AG08396 (cell line): ENCODE measurements at places on chromosomes 5 and 9.

DNA sequence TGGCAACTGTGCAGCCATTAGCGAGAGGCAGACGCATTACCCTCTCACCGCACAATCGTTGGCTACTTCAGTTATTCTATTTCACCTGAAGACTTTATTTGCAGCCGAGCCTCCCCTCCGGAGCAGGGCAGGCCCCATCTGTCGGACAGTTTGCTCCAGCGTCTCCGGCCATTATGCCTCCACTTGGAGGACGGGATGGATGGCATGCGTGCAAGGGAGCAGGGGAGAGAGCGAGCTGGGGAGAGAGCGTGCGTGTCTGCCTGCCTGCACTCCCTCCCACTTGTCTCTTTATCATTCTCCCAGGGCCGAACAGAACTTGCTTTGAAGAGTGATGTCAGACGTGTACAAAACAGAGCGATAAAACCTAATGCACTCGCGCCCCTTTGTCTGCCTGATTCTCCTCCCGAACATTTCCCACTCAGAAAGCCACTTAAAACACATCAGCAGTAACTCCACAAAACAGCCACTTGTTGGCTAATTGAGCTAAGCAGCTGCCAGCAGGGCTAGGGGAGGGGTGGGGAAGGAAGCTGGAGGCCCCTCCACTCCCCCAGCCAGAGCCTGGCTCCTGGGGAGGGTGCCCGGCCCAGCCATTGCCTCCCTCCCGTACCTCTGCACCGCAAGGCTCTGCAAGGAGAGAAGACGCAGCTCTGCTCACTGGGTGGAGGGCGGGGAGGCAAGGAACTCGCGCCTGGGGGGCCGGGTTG, 43.4 kb upstream of the FUBP3 start:
- DNase-seq: peak; percentile 69

- DNase-seq: no peak
These were observed 96.4 kb downstream of the HOMER1 start for GRCh38 chr5:79417495-79417894.

DNA sequence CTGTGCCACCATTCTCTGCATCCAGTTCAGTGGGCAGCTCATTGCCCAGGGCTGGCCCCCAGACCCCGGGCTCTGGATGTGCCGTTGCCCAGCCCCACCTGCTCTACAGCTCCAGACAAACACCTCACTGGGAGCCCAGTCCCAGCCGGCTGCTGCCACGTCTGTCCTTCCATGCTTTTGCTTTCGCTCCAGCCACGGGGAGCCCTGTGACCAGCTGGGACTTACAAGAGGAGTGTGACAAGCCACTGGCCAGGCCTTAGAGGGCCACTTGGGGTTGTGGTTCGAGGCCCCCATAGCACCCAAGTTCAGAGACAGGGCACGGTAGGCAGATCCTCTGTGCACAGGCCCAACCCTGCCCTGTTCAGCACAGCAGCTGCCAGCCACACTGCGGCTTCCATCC, 142.0 kb downstream of the ADAMTS2 start:
- DNase-seq: no peak

DNA sequence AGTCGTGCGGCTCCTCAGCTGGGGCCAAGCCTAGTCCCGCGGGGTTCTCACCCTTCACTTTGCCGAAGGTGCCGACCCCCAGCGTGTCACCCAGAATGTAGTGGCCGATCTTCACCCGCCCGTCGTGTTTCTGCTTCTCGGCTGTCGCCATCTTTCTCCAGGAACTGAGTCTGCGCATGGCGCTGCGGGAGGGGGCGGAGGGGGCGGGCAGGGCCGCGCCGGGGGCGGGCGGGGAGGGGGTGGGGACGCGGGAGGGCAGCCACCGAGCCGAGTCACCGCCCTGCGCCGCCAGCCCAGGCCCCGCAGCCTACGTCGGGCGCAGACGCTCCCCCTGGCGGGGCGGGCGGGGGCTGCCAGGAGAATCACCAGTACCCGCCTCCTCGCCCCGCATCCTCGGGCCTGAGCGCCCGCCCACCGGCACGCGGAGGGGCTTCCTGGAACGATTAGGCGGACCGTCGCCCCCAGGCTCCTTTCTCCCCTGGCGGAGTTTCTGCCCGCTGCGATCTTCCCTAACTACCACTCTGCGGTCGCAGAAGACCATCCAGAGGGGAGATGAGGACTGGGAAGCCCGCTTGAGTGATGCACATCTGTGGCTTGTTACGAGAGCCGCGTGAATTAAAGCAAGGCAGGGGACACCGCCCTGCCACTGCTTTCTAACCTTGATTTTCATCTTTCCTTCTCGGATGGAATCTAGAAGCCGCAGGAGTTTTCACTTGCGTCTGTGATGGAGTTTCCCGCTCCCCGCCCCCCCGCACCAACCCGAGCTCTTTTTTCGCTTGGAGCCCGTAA, at the start of gene PRKAA1:
PRKAA1 (minus strand) TSS at position 363 of the 789 bp plus-strand sequence; CDS start at position 178, 185 bp downstream.
- peak; percentile 97 for DNase-seq

DNA sequence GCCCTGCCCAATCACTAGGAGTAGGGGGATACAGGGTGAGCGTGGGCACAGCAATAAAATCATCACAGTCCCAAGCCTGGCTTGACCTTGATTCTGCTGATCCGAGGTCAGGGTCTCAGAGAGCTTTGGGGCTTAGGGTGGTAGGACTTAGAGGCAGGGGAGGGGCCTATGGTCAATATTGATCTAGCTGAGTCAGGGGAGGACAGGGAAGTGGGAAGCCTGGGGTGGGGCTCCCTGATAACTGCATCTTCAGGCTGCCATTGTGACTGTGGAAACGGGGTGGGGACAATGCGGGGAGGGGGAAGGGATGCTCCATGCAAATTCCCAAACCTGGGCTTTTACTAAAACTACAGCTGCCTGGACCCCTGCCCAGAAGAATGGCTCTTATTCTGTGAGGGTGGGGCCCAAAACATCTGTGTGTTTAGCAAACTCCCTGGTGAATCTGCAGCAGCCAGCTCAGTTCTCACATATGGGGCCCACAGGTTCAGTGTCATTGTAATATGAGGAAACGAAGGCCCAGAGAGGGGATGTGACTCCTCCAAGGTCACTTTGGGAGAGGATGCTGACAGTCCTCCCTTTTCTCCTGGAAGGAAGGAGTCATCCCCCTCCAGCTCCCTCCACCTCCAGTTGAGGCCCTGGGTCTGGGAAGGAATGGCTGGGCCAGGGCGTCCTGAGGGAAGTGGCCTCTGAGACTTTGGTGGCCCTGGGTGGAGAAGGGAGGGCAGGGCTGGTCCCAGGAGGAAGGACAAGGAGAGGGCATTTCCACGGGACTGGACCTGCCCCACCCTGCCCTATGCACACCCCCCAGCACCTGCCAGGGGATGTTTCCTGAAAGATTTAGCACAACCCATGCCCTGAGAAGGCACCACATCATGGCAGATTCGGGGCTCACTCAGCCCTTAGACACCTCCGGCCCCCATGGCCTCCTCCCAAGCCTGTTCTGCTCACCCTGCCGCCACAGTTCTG, 26.4 kb downstream of the SLC6A7 start:
- no peak for DNase-seq

DNA sequence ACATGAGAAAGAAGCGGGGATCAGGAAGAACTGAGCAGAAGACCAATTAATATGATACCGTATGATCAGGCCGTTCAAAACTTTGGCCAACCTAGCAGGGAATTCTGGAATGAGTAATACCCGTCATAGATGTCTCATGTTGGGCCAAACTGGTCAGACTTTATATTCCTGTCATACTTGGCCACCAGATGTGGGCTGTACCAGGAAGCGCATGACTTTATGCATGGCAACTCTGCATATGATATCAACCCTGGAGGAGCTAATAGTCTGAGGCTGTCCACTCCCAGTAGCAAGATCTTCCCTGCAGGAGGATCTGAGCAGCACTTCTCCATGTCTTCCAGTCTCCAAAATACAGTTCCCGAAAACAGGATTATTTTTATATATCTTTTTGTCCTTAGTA, 68.5 kb upstream of the NAA35 start:
- no peak for DNase-seq

DNA sequence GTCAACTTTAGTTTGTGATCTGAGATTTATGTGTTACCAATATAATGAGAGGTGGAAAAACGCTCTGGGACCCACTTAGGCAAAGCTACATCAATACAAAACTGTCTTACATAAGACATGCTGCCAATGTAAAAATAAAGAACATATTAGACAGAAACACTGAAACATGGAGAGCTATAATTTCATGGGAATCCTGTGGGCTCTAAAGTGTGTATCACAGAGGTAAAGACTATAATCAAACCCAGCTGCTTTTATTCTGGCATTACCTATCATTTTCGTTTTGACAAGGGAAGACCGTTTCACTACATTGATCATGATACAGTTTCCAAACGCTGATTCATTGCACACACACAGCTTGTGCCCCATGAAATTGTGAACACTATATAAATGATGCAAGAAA, 400.5 kb upstream of the TUSC1 start:
- DNase-seq: no peak

DNA sequence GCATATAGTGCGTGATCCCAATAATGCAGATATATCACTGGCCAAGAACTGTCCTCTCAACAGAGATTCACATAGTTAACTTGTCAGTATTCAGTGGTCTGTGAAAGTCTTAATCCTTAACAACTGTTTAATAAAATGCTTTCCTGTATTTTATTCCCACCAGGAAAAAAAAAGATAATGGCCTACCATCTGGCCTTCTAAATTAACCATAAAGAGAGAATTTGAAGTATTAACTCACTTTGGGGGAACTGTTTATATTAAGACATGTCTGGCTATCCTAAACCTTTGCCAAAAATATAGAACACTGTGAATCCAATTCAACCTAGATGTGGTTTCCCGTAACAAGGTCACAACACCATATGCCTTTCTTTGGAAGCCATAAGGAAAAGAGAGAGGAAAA, 818 bp upstream of the FREM1 start:
- no peak for DNase-seq

- DNase-seq: no peak
These were observed 2.8 kb downstream of the SLC27A4 start for GRCh38 chr9:128342971-128343680.

DNA sequence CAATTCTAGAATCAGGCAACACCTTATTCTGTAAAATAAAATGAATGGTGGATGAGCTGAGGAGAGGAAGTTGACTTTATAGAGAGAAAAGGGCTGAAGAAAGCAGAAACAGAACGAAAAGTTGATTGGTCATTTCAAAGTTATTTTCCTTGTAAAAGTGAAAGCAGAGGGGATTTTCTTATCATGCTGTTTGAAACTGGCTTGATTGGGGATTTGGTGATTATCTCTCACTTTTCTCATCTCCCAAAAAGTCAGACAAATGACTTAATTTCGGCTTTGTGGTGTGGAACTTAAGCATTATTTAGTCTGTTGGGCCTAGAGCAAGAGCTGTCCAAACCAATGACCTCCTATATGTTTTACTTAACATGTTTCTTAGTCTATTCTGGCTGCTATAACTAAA, 60.5 kb upstream of the ITGA2 start:
- no peak for DNase-seq

DNA sequence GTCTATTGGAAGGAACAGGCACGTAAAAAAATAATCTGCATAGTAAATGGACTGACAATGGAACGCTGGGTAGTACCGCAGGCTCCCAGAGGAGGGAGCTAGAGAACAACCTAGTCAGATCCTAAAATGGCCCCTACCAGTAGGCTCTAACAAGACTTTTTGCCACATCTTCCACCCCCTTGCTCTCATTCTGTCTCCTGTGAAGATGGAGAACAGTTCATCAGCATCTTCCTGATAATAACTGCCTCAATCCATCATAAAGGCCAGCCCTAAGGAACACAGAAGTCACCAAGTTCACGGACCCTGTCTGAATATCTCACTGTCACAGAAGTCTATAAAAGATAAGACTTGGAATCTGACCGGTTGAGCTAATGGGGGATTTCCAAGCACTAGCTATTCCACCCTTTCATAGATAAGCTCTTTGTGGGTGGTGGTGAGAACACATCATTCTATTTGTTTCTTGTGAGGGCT, 133.4 kb downstream of the SLC1A3 start:
- DNase-seq: peak; percentile 53

- DNase-seq: no peak
These were observed 1021.2 kb downstream of the NR2F1-AS1 start for GRCh38 chr5:92559781-92560180.

DNA sequence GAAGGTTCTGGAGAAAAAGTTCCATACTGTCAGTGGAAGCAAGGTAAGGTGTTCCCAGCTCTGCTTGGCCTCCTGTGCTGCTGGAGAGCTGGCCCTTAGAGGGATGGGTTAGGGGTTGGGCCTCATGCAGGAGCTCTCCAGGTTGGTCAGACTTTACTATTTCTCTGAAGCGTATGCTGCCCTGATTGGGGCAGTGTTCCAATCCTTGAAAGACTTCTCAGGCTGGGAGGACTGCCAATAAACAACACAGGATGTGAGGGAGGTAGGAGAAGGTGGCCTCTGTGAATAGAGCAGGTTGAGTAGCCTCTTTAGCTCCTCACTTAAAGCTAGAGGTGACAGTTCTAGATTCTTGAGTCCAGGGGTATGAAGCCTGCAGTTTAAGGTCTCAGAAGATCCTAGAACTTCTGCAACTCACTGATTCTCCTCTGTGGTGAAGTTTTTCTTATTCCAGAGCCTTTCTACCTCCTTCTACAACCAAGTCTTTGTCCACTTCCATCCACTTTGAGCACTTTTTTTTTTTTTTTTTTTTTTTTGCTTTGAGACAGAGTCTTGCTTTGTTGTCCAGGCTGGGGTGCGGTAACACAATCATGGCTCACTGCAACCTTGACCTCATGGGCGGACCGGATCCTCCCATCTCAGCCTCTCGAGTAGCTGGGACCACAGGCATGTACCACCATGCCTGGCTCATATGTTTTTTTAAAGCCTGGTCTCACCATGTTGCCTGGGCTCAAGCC, 3.0 kb downstream of the HNRNPAB start:
- no peak for DNase-seq

GRCh38 chr5:54521856-54522479, 4.4 kb downstream of the SNX18 start:
- DNase-seq: no peak

DNA sequence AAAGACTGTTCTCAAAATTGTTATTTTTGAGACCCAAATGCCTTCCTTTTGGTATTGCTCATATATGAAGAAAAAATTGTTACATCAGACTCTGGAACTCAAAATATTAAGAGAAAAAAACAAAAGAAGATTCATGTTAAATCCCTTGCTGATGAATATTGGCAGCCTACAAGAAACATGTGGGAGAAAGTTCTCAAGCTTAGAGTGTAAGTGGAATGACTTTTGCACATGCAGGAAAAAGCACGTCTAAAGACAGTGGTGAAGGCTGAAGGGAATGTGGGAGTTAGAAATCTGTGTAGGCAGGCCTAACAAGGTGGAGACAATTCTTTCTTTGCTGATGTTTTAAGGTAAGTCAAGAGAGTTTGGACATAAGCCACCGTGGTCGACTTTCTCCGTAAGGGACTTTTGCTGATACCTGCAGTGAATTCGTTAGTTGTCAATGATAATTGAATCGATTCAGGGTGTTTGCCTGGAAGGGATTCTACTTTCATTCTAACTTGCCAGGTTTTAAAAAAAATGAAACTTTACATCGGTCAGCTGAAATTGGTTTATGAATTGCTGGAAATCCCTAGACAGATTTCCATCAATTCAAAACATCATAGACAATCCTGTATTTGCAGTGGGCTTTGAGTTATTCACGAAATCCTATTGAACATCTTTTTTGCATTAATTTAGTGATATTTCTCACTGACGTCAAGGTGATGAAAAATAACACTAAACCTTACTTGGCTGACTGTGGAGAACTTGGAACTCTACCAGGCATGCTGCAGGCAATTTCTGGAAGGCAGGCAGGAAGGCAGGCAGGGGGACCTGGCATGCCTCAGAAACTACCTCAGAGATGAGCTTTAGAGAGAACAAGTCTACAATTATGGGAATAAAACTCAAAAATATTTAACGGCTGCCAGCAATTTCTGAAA, 359.1 kb upstream of the ADAMTSL1 start:
- DNase-seq: no peak
